ENCODE measurements at places on chromosomes 16 and 17.

DNA sequence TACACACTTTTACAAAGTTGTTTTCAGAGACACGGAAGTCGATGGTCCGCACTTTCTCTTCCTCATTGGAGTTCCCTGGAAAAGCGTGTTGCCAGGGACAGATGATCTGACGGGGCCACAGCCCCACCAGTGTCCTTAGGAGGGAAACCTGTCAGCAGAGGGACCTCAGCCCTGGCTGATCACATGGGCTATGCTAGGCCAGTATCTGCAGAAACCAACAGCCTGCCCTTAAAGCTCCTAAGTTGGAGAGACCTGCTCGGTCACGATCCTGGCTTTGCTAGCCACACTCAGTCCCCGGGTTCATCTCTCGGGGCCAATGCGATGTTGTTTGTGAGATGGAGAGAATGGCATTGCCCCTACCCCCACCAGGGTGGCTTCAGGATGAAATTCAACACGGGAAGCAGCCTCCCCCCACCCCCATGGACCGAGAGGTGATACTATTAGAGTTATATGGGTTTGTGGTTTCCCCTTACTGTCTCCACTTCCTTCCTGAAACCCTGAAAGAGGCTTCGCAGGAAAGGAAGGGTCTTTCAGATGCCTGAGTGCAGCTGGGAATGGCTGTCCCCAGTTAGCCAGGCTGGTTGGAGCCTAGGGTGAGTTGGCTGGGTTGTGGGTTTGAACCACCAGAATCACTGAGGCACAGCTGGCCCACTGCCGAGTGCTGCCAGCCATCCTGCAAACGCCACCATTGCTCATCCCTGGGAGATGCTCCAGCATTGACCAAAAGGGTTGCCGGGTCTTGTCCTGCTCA lies 16.6 kb downstream of the RMI2 start:
- DNase-seq: no peak

- no peak for DNase-seq
Measured at GRCh38 chr17:28667870-28668269, 5.9 kb downstream of the SUPT6H start.

- no peak for DNase-seq
Measured at GRCh38 chr17:31068291-31068690, 26.5 kb upstream of the NF1 start.

GRCh38 chr17:60352071-60352470 lies 39.9 kb downstream of the USP32 start:
- DNase-seq: no peak

GRCh38 chr17:41647940-41648410 lies 23.6 kb upstream of the KRT17 start:
- peak; percentile 67 for DNase-seq

GRCh38 chr17:28897769-28898526 lies 415 bp upstream of the FLOT2 start:
- DNase-seq: no peak
